Activated naive CD4-positive, alpha-beta T cell treated with anti-CD3 and anti-CD28 coated beads, Interleukin-2, amount 10 ng/mL, durations not matched to agents 7 days and 5 days (primary cell): ENCODE measurements at places on chromosomes 12 and 14.
A peak's percentile ranks its signal among the peaks of the same experiment; 100 is the strongest.

DNA sequence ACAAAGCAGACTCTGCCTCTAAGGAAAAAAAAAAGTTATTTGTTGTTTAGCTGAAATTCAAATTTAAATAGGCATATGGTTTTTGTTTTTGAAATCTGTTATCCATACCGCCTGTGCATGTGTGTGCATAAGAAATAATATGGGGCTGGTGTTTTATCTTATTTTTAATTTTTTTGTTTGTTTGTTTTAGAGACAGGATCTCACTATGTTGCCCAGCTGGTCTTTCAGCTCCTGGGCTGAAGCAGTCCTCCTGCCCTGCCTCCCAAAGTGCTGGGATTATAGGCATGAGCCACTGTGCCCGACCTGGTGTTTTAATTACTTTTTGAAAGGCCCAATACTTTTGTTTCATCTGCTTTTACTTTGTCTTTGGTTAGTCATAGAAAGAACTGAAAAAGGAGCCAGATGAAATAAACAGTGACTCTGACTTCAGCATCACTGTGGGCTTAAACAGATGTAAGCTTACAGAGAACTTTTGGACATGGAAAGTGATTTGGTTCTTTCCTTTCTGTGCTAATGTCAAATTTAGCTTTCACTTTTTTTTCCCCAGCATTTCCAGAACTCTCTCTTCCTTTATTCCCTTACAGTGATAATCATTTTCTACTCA is 37.2 kb downstream of the SUPT16H start:
- H3K4me1 ChIP-seq = peaks cover 12% of the 10 kb centered on the region
- peaks cover 21% of the 10 kb centered on the region for H3K27me3 ChIP-seq
- H3K4me3 ChIP-seq = no peak overlapping the region

DNA sequence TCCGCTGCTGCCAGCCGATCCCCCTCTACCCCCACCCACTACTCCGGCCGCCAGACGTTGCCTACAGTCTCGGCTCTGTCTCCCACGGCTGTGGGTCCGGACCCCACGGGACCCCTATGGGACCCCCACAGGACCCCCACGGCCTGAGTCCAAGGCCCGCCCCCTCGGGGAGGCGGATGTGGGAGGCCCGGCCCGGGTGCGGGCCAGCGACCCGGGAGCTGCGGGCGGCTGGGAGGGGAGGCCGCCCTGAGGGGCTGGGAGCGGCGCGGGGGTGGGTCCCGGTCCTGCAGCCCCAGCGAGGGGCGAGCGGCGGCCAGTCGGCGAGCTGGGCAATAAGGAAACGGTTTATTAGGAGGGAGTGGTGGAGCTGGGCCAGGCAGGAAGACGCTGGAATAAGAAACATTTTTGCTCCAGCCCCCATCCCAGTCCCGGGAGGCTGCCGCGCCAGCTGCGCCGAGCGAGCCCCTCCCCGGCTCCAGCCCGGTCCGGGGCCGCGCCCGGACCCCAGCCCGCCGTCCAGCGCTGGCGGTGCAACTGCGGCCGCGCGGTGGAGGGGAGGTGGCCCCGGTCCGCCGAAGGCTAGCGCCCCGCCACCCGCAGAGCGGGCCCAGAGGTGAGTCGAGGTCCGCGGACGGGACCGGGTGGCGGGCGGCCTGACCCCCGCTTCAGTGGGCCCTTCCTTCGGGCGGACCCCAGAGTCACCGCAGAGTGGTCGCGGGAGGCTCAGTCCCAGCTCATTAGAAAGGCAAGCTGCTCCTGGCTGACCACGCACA is at the start of gene ACVRL1:
Gene ACVRL1 (plus strand): TSS at position 422 of the 773 bp plus-strand sequence. CDS start 4,971 bp downstream, outside the sequence.
- no peaks in the 10 kb centered on the region for H3K36me3 ChIP-seq
- H3K27me3 ChIP-seq = peaks cover 71% of the 10 kb centered on the region
- no peak within 1 kb of the TSS for H3K4me3 ChIP-seq
- H3K27ac ChIP-seq = no peak within 1 kb of the TSS

DNA sequence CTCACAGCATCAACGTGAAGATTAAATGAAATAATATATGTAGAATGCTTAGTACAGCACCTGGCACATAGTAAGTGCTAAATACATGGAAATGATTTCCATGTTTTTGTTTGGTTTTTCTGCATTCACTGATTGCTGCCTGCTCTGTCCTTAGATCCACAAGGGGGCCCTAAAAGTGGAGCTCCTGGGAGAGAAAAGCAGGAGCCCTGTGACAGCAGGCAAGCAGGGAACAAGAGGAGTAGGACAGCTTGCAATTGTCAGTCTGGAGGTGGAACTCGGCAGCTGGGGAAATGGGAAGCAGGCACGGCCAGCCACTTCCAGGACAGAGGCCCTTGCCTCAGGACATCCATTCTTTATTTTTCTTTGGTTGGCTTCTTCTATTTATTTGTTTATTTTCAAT is 292.9 kb downstream of the BMP4 start:
- H3K4me1 ChIP-seq = no peaks in the 10 kb centered on the region
- H3K27me3 ChIP-seq = no peaks in the 10 kb centered on the region
- no peak overlapping the region for H3K27ac ChIP-seq
- H3K36me3 ChIP-seq = no peaks in the 10 kb centered on the region
- no peak overlapping the region for H3K4me3 ChIP-seq

GRCh38 chr14:77965919-77966435 is 166.1 kb downstream of the ADCK1 start:
- DNase-seq = peak; percentile 66
- no peaks in the 10 kb centered on the region for H3K36me3 ChIP-seq
- H3K4me1 ChIP-seq = peaks cover 4% of the 10 kb centered on the region
- peaks cover 49% of the 10 kb centered on the region for H3K27me3 ChIP-seq
- peak overlapping the region; percentile 50 for H3K4me3 ChIP-seq

DNA sequence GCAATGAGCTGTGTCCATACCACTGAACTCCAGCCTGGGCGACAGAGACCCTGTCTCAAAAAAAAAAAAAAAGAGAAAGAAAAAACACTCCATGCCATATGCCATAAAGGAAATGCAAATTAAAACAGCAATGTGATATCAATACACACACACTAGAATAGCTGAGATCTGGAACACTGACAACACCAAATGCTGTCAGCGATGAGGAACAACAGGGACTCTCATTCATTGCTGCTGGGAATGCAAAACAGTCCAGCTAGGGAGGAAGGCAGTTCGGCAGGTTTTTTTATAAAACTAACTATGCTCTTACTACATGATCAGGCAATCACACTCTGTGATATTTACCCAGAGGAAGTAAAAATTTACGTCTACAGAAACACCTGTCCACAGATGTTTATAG is 3.4 kb upstream of the ABCB9 start:
- peaks cover 8% of the 10 kb centered on the region for H3K27me3 ChIP-seq
- H3K27ac ChIP-seq = no peak overlapping the region
- no peaks in the 10 kb centered on the region for H3K36me3 ChIP-seq
- H3K4me3 ChIP-seq = no peak overlapping the region
- no peak for DNase-seq

GRCh38 chr12:41596190-41596589 is 408.1 kb downstream of the PDZRN4 start:
- no peaks in the 10 kb centered on the region for H3K27me3 ChIP-seq
- no peak overlapping the region for H3K4me3 ChIP-seq
- no peak overlapping the region for H3K27ac ChIP-seq
- DNase-seq = no peak
- H3K36me3 ChIP-seq = no peaks in the 10 kb centered on the region
- no peaks in the 10 kb centered on the region for H3K4me1 ChIP-seq

- peaks cover 8% of the 10 kb centered on the region for H3K36me3 ChIP-seq
- DNase-seq = no peak
- H3K27me3 ChIP-seq = peaks cover 11% of the 10 kb centered on the region
- no peak overlapping the region for H3K27ac ChIP-seq
- H3K4me1 ChIP-seq = peaks cover 41% of the 10 kb centered on the region
These were observed 2.7 kb downstream of the MED13L start for GRCh38 chr12:116274551-116275375.

- no peaks in the 10 kb centered on the region for H3K27me3 ChIP-seq
- no peak for DNase-seq
- H3K27ac ChIP-seq = no peak overlapping the region
- no peaks in the 10 kb centered on the region for H3K36me3 ChIP-seq
These were observed 65.9 kb upstream of the WSCD2 start for GRCh38 chr12:108063192-108063591.

GRCh38 chr12:26966842-26967241 is 28.6 kb downstream of the FGFR1OP2 start:
- no peak overlapping the region for H3K27ac ChIP-seq
- DNase-seq = no peak
- H3K4me3 ChIP-seq = no peak overlapping the region

- no peaks in the 10 kb centered on the region for H3K36me3 ChIP-seq
- no peak overlapping the region for H3K27ac ChIP-seq
- no peaks in the 10 kb centered on the region for H3K27me3 ChIP-seq
These were observed 18.7 kb downstream of the NOS1 start for GRCh38 chr12:117342682-117343081.

- DNase-seq = no peak
- no peaks in the 10 kb centered on the region for H3K4me1 ChIP-seq
- H3K27ac ChIP-seq = no peak overlapping the region
These were observed 1.2 kb downstream of the PIK3C2G start for GRCh38 chr12:18262514-18262913.

- H3K4me3 ChIP-seq = no peak overlapping the region
- H3K36me3 ChIP-seq = no peaks in the 10 kb centered on the region
- peaks cover 23% of the 10 kb centered on the region for H3K4me1 ChIP-seq
- DNase-seq = no peak
These were observed 69.8 kb downstream of the SLC6A12 start for GRCh38 chr12:143964-144649.

- peak; percentile 65 for DNase-seq
- H3K27me3 ChIP-seq = peaks cover 23% of the 10 kb centered on the region
- H3K4me1 ChIP-seq = peaks cover 8% of the 10 kb centered on the region
- H3K4me3 ChIP-seq = peak overlapping the region; percentile 36
- no peak overlapping the region for H3K27ac ChIP-seq
These were observed 10.7 kb upstream of the FKBP4 start for GRCh38 chr12:2783936-2784600.

- no peaks in the 10 kb centered on the region for H3K36me3 ChIP-seq
- peaks cover 11% of the 10 kb centered on the region for H3K27me3 ChIP-seq
- DNase-seq = no peak
- no peak overlapping the region for H3K4me3 ChIP-seq
- H3K4me1 ChIP-seq = no peaks in the 10 kb centered on the region
These were observed 38.0 kb upstream of the FBXO21 start for GRCh38 chr12:117228239-117228638.

DNA sequence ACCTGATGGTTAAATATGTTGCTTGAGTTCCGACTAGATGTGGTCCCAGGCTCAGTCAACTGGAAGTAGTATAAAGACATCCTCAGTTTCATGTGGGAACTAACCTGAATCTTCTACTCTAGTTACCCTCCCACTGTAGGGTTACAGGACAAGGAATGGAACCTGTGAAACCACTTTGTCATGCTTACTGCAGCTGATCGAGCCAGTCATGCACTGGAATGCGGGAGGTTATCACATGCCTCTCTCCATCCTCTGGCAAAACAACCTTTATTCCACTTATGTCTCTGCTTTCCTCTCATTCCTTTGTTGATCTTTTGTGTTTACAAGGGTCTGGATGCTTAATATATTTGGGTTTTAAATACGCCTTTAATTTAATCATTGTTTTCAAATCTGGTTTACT is 111.9 kb upstream of the DDHD1 start:
- H3K27ac ChIP-seq = no peak overlapping the region
- H3K36me3 ChIP-seq = no peaks in the 10 kb centered on the region
- H3K4me3 ChIP-seq = no peak overlapping the region
- H3K4me1 ChIP-seq = no peaks in the 10 kb centered on the region

DNA sequence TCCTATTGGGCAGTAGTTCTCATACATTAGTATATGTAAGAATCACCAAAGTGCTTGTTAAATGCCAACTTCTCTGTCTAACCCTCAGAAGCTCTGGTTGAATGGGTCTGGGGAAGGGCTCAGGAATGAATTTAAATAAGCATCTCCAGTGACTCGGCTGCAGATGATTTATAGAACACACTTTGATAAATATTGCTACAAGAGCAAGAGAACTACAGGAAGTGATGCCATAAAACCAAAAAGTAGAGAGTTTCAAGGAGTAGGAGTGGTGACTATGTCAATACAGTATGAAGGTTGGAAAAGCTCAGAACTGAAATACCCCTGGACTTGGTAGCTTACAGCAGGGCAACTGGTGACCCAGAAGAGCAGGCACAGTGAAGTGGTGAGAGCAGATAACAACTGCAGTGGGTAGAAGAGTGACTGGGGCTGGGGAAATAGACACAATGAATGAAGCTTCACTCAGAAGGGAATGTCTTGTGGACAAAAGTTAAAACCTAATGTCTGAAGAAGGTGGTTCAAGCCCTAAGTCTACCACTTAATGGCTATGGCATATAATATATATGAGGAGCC is 8.0 kb upstream of the PLEKHA5 start:
- H3K27me3 ChIP-seq = no peaks in the 10 kb centered on the region
- H3K27ac ChIP-seq = no peak overlapping the region
- no peak overlapping the region for H3K4me3 ChIP-seq
- H3K36me3 ChIP-seq = no peaks in the 10 kb centered on the region
- DNase-seq = no peak
- H3K4me1 ChIP-seq = no peaks in the 10 kb centered on the region

DNA sequence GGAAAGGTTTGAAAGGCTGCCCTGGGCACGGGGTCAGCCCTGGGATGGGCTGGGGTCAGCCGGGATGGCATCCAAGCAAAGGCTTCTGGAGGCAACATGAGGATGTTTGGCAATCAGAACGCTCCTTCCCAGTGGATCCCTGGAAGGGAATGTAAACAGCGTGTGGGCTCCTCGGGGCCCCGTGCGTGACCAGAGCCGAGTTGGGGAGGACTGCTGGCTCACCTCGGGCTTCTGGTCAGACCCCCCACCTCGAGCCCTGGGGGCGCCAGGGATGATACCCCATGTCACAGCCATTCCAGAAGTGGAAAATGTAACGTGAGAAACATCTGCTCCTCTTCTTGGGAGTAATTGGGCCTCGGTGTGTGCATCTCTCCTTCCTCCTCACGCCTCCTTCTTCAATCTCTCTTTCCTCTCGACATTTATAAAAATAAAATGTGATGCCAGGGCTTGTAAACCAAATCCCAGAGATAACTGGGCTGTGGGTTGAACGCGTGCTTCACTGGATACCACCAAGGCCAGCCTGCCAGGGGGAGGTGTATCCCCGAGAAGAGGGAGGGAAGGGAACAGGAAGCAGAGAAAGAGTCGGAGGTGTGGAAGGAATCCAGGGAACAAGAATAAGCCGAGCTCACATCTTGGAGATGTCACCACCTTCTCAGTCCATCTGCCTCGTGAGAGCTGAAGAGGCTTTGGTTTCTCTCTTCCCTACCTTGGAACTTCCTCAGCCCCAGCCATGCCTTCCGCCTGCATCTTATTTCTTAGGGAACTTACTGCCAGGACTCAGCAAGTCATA is 144.8 kb downstream of the NUAK1 start:
- H3K4me3 ChIP-seq = no peak overlapping the region
- no peak for DNase-seq
- no peaks in the 10 kb centered on the region for H3K4me1 ChIP-seq
- no peaks in the 10 kb centered on the region for H3K27me3 ChIP-seq

DNA sequence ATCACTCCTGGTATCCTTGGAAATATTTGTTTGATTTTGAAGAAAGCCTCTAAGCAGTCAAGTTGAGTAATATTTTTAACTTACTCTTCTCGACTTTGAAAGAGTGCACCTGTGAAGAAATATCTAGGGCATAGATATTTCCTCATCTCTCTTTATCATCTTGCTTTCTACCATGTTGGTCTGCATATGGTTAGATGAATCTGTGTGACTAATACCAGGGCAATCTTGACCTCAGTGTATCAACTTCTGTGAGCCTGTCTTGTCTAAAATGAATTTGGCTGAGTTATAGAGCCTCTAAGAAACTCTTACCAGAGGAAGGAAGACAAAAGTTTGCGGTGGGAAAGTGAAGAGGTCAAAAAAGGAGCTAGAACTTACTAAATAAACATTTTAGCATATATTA is 68.4 kb downstream of the SYT1 start:
- no peak for DNase-seq
- H3K4me3 ChIP-seq = no peak overlapping the region
- no peaks in the 10 kb centered on the region for H3K4me1 ChIP-seq

- H3K27me3 ChIP-seq = no peaks in the 10 kb centered on the region
- no peaks in the 10 kb centered on the region for H3K4me1 ChIP-seq
- H3K27ac ChIP-seq = no peak overlapping the region
- no peaks in the 10 kb centered on the region for H3K36me3 ChIP-seq
- no peak for DNase-seq
These were observed 58.9 kb upstream of the TMTC2 start for GRCh38 chr12:82627799-82628198.
